ENCODE measurements at places on chromosomes 2 and 18. TPM values are rescaled to one million over a fixed set of nuclear protein-coding genes. Genes with fewer than 3 reads are reported as not detected.

Gene SLC14A1
- 0.85 TPM for total RNA-seq

Gene ZSWIM2
- total RNA-seq, result 0.51 TPM

Gene FHOD3
- total RNA-seq, result 5.4 TPM

Gene NYAP2
- 0.19 TPM for total RNA-seq

Gene RPIA
- total RNA-seq, result 10.9 TPM

Gene AKAIN1
- total RNA-seq, result not detected

Gene CRACDL
- total RNA-seq, result 8.3 TPM

Gene IL36B
- not detected for total RNA-seq

Gene DSG4
- total RNA-seq, result not detected

Gene CTLA4
- total RNA-seq, result 0.88 TPM

Gene MTIF2
- total RNA-seq, result 29.2 TPM

Gene DDX18
- total RNA-seq, result 70.1 TPM

Gene PAX3
- not detected for total RNA-seq

Gene MSTN
- total RNA-seq, result 1.3 TPM

Gene BMP10
- total RNA-seq, result not detected

Gene PDE11A
- 0.33 TPM for total RNA-seq

Gene COL5A2
- 146 TPM for total RNA-seq

Gene CYTIP
- total RNA-seq, result 17.8 TPM

Gene GPC1
- total RNA-seq, result 34.1 TPM

Gene HRH4
- total RNA-seq, result not detected

Gene FAM237A
- not detected for total RNA-seq

Gene REG1B
- total RNA-seq, result not detected

Gene RAPH1
- total RNA-seq, result 83.0 TPM

Gene AFF3
- 5.7 TPM for total RNA-seq

Gene PCARE
- total RNA-seq, result 0.16 TPM

Gene NAT8
- not detected for total RNA-seq

Gene DSC3
- total RNA-seq, result not detected

Gene PTH2R
- total RNA-seq, result 9.4 TPM

Gene GYPC
- 146 TPM for total RNA-seq

Gene GPR55
- total RNA-seq, result 0.17 TPM

Gene LIMS2
- 81.8 TPM for total RNA-seq

Gene CHRNG
- total RNA-seq, result not detected

Gene DPP10
- not detected for total RNA-seq

Gene TUBB8B
- total RNA-seq, result not detected

Gene ACTG2
- 4.4 TPM for total RNA-seq

Gene RPRM
- total RNA-seq, result not detected

Gene SKA1
- 0.66 TPM for total RNA-seq

Gene KCTD18
- 22.1 TPM for total RNA-seq

Gene VWC2L
- total RNA-seq, result not detected

Gene CPLX4
- total RNA-seq, result not detected

Gene SERPINB10
- total RNA-seq, result not detected

Gene HAAO
- total RNA-seq, result 4.1 TPM

Gene CD207
- not detected for total RNA-seq

Gene MDH1B
- 1.1 TPM for total RNA-seq

Gene REV1
- 58.2 TPM for total RNA-seq

Gene COLEC12
- 20.9 TPM for total RNA-seq

Gene NDC80
- total RNA-seq, result 2.0 TPM

Gene RBM44
- 2.6 TPM for total RNA-seq

Gene SMCHD1
- total RNA-seq, result 142 TPM

Gene ZBTB7C
- total RNA-seq, result 4.6 TPM

Gene MSGN1
- not detected for total RNA-seq

Gene REG3A
- not detected for total RNA-seq

Gene DPP4
- 15.5 TPM for total RNA-seq

Gene C1QL2
- total RNA-seq, result not detected

Gene TMEM182
- total RNA-seq, result 2.2 TPM

Gene LTBP1
- 11.0 TPM for total RNA-seq

Gene RAB27B
- total RNA-seq, result 0.34 TPM

Gene MC4R
- total RNA-seq, result not detected
